Breast epithelium (tissue), 4 donors: ENCODE measurements at places on chromosomes 11 and 22.
A peak's percentile ranks its signal among the peaks of the same experiment; 100 is the strongest.

DNA sequence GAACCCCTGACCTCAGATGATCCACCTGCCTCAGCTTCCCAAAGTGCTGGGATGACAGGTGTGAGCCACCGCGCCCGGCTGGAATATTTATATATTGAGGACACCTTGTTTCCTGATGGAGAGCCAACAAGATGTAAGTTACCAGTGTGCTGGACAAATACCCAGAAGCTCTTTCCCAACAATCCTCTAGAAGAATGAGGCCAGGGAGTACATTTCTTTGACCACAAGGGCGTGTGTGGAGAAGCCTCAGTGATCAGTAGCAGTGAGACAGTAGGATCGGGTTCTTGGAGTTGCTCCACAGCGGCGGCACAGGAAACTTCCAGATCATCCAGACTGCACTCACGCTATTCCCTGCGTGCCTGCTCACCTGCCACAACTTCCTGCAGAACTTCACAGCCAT is 10.3 kb upstream of the POLA2 start:
- H3K4me3 ChIP-seq: no peak overlapping the region
- peak; percentile 52 for DNase-seq
- H3K27me3 ChIP-seq: no peaks in the 10 kb centered on the region
- H3K4me1 ChIP-seq: no peaks in the 10 kb centered on the region
- no peak overlapping the region for H3K27ac ChIP-seq
- no peaks in the 10 kb centered on the region for H3K36me3 ChIP-seq

DNA sequence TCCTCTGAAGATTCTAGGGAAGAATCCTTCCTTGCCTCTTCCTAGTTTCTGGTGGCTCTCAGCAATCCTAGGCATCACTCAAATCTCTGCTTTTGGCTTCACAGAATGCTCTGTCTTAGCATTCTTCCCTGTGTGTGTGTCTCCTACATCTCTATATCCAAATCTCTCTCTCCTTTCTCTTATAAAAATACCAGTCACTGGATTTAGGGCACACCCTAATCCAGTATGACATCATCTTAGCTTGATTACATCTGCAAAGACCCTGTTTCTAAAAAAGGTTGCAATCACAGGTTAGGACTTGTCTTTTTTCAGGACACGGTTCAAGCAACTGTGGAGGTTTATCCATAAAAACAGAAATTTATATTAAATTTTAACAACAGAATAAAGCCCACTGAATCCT is 54.4 kb downstream of the NARS2 start:
- H3K4me3 ChIP-seq: no peak overlapping the region
- no peak for DNase-seq
- no peak overlapping the region for H3K27ac ChIP-seq
- H3K36me3 ChIP-seq: no peaks in the 10 kb centered on the region

GRCh38 chr11:97567801-97568200 is 1178.0 kb downstream of the JRKL start:
- H3K36me3 ChIP-seq: no peaks in the 10 kb centered on the region
- no peak overlapping the region for H3K4me3 ChIP-seq
- H3K27me3 ChIP-seq: no peaks in the 10 kb centered on the region
- no peak for DNase-seq
- no peaks in the 10 kb centered on the region for H3K4me1 ChIP-seq

GRCh38 chr11:70719516-70719915 is 321.2 kb downstream of the CTTN start:
- H3K4me3 ChIP-seq: no peak overlapping the region
- H3K36me3 ChIP-seq: no peaks in the 10 kb centered on the region
- DNase-seq: no peak
- H3K27ac ChIP-seq: no peak overlapping the region

DNA sequence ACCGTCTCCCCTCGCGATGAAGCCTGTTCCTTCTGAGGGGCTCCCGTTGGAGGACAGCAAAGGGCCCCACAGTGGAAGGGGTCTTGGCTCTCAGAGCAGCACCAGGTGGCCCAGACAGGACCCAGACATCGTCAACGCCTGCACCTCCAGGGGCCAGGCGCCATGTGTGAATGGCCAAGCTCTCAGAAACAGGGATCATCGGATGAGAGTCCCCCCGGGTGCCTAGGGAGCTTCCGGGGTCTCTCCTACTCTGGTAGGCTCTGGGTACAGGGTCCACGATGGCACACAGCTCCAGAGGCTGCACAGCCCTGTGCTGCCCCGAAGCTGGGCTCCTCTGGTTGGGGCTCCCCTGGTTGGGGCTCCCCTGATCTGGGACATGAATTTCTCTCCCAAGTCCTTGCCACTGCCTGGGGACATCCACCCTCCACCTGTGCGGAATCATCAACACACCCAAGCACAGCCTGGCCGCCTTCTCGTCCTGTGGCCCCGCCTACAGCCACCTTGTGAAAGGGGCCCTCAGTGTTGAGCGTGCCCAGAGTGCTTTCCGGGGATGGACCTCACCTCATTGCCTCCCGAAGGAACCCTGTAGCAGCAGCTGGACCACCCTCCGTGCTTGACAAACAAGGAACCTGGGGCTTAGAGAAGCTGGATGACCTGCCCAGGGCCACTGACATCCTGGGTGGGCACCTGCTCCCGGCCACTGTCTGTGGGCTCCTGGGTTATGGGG is 929.0 kb downstream of the BRD1 start:
- H3K36me3 ChIP-seq: no peaks in the 10 kb centered on the region
- no peaks in the 10 kb centered on the region for H3K27me3 ChIP-seq
- H3K4me1 ChIP-seq: no peaks in the 10 kb centered on the region
- no peak overlapping the region for H3K4me3 ChIP-seq

- H3K27ac ChIP-seq: no peak overlapping the region
- no peaks in the 10 kb centered on the region for H3K36me3 ChIP-seq
- no peak overlapping the region for H3K4me3 ChIP-seq
These were observed 12.9 kb downstream of the TPST2 start for GRCh38 chr22:26577081-26577480.

DNA sequence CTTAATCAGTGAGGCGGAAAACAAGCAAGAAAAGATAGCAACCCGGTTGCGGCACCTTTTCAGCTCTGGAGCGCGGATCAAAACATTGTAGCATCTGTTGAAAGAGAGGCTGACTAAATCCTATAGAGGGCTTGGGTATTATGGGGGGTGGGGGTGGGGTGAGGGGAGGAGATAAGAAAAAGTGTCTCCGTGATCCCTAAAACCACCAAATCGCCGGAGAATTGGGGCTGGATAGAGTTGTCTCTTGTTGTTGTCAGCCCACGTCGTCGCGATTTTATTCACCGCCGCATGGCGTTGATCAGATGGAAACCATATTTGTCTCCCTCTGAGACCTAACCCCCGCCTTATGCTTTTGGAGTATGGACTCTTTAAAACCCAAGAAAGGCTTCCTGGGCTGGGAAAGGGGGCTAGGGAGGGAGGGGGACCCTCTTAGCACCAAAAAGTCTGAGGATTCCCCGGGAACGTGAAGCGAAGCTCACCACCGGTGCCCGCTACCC is 13.0 kb downstream of the PAX6 start:
- H3K36me3 ChIP-seq: no peaks in the 10 kb centered on the region
- no peak for DNase-seq
- no peak overlapping the region for H3K27ac ChIP-seq
- no peak overlapping the region for H3K4me3 ChIP-seq
- no peaks in the 10 kb centered on the region for H3K27me3 ChIP-seq
- H3K4me1 ChIP-seq: no peaks in the 10 kb centered on the region

DNA sequence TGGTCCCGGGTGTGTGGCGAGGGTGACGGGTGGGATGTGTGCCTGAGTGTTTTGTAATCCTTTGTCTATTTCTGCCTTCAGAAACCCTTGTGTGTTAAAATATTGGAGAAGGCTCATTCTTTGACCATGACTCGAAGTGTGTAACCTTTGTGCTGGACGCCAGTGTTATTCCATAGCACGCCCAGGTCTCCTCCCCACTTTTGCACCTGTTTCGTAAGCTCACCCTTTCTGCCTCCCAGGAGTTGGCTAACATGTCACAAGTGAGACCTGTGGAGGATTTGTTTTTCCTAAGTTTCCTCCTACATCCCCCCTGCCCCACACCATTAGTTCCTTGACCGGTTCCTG is 382 bp downstream of the C11orf54 start:
- peak overlapping the region; percentile 96 for H3K27ac ChIP-seq

DNA sequence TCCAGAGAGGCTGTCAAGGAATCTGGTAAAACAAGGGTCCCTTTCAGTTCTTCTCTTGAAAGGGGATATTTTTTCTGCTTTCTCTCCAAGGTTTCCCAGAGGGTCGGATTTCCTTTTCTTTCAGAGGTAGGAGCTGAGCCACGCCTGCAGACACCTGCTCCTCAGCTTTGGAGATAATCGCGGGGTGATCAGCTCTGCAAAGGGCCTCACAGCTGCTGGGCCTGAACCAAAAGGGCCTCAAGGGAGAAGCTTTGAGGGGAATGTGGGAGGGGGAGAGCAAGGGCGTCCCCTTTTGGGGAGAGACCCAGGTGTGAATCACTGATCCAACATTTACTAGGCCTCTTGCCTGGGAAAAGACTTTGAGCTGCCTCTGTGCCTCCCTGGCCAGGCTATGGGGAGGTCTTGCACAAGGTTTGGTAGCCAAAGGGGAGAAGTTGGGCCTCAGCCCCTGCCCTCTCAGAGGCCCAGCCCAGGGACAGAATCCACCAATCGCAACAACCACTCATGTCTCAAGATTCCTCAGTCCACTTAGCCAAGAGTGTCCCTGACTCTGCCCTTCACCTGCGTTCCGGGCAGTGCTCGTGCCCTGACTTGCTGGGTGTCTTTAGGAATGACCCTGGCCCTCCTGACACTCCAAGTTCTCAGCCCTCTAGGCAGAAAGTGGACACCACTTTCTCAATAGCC is 14.0 kb upstream of the TP53I11 start:
- H3K27ac ChIP-seq: no peak overlapping the region
- no peak for DNase-seq
- H3K4me1 ChIP-seq: no peaks in the 10 kb centered on the region
- no peaks in the 10 kb centered on the region for H3K27me3 ChIP-seq

- no peak overlapping the region for H3K4me3 ChIP-seq
- H3K4me1 ChIP-seq: no peaks in the 10 kb centered on the region
- H3K27me3 ChIP-seq: no peaks in the 10 kb centered on the region
- peak; percentile 63 for DNase-seq
- no peak overlapping the region for H3K27ac ChIP-seq
- no peaks in the 10 kb centered on the region for H3K36me3 ChIP-seq
These were observed 2.3 kb downstream of the KRTAP5-11 start for GRCh38 chr11:71580057-71581003.

GRCh38 chr22:24758164-24758799 is 16.2 kb downstream of the PIWIL3 start:
- no peaks in the 10 kb centered on the region for H3K36me3 ChIP-seq
- peaks cover 2% of the 10 kb centered on the region for H3K27me3 ChIP-seq
- no peak overlapping the region for H3K27ac ChIP-seq
- no peaks in the 10 kb centered on the region for H3K4me1 ChIP-seq

- H3K36me3 ChIP-seq: no peaks in the 10 kb centered on the region
- no peak overlapping the region for H3K4me3 ChIP-seq
- no peak for DNase-seq
- H3K27ac ChIP-seq: no peak overlapping the region
- no peaks in the 10 kb centered on the region for H3K4me1 ChIP-seq
- no peaks in the 10 kb centered on the region for H3K27me3 ChIP-seq
These were observed 201.3 kb upstream of the BLID start for GRCh38 chr11:122317305-122317704.

DNA sequence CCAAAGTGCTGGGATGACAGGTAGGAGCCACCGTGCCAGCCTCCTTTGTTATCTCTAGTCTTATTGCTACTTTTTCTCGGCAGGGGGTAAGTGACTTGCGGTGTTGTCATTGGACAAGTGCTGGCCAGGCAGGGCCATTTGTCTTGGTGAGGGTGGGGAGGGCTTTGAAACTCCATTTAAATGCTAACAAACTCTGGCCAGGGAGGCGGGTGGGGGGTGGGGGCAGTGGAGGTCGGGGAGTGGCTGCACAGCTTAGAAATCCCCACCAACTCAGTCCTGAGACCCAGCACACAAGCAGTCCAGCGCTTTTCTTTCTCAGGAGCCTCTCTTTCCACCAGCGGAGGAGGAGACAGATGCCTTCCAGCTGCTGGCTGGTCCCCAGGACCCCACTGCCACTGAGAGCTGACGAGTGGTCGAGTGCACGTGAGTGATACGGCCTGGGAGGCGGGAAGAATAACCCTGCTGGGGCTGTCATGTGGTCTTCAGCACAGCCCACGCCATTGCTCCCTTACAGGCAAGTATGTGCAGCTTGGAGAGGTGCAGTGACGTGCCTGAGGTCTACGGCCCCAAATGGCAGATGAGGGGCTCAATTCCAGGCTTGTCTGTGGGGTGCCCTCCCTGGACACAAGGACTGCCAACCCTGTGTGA is 24.2 kb upstream of the OSBPL5 start:
- DNase-seq: no peak
- no peaks in the 10 kb centered on the region for H3K27me3 ChIP-seq
- no peaks in the 10 kb centered on the region for H3K4me1 ChIP-seq

DNA sequence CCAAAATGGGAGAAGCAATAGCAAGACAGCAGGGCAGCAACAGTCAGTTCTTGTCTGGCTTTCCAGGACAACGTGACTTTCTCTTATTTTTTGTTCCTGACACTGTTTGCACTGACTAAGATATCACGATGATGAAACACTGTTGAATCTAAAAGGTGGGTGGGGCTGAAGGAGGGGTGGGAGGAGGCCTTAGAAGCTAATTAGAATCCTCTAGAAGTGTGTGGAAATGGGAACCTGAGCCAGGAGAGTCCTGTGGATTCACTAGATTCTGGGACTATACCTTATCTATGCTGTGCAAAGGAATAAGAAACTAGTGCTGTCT is 300.3 kb downstream of the ST3GAL4 start:
- no peak for DNase-seq
- H3K27ac ChIP-seq: no peak overlapping the region
- no peaks in the 10 kb centered on the region for H3K4me1 ChIP-seq
- H3K36me3 ChIP-seq: no peaks in the 10 kb centered on the region

GRCh38 chr22:27780161-27780575 is 21.4 kb downstream of the MN1 start:
- no peaks in the 10 kb centered on the region for H3K4me1 ChIP-seq
- H3K36me3 ChIP-seq: no peaks in the 10 kb centered on the region
- DNase-seq: no peak
- no peak overlapping the region for H3K27ac ChIP-seq
- H3K27me3 ChIP-seq: no peaks in the 10 kb centered on the region

DNA sequence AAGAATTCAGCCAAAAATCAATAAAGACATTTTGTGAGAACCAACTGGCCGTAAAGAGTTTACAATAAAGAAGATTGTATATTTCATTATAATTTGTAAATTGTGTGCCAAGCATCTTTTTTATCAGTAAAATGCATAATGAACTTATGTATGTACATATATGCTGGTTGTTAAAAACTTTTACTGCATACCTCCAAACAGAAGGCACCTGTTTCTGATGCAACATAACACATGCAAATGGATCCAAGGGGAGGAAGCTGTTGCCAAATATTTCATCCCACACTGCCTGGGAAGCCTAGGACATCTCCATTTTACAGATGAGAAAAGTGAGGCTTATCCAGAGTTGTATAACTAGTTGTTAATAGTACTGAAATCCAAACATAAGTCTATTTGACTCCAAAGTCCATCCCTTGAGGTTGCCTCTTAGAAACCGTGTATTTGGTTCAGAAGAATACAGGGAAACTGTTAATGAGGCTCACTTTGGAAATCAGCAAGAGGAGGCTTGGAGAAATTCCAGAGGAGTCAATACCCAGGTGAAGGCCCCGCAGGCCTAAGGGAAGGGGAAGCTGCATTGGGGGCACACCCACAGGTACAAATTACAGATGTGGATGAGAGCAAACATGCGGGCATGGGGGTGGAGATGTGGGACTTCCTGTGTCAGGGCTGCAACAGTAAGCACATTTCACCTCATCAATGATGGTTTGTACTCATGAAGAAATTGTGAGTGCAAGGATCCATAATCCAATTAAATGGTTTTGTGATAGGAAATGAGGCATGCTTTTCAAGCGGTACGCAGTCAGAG is 51.1 kb downstream of the RCN1 start:
- no peak for DNase-seq
- H3K4me3 ChIP-seq: no peak overlapping the region
- no peaks in the 10 kb centered on the region for H3K4me1 ChIP-seq
- no peaks in the 10 kb centered on the region for H3K36me3 ChIP-seq
- H3K27me3 ChIP-seq: no peaks in the 10 kb centered on the region
